Osteocyte (in vitro differentiated cells): ENCODE measurements at places on chromosomes 6 and 20. TPM values are rescaled to one million over a fixed set of nuclear protein-coding genes. Genes with fewer than 3 reads are reported as not detected.

GRCh38 chr6:139051396-139052060, 23.0 kb downstream of the ABRACL start:
- peaks cover 7% of the 10 kb centered on the region for H3K27me3 ChIP-seq
- H3K36me3 ChIP-seq: no peaks in the 10 kb centered on the region
- no peak for DNase-seq
- H3K27ac ChIP-seq: no peak overlapping the region

DNA sequence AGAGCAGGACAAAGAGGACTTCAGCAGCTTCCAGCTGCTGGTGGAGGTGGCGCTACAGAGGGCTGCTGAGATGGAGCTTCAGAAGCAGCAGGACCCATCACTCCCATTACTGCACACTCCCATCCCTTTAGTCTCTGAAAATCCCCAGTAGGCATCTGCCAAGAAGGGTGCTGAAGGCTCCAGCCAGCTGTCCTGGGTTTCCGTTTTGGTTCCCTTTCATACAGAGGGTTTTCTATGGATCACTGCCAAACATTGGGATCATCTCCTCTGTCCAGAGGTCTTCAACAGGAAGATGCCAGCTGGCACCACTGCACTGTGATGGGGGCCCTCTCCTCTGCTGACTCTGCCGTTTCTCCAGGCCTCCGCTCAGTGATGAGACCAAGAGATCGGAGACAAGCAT, 14.3 kb upstream of the RAB5IF start:
- no peaks in the 10 kb centered on the region for H3K27me3 ChIP-seq
- peaks cover 12% of the 10 kb centered on the region for H3K4me1 ChIP-seq
- no peak for DNase-seq
- no peak overlapping the region for H3K4me3 ChIP-seq

DNA sequence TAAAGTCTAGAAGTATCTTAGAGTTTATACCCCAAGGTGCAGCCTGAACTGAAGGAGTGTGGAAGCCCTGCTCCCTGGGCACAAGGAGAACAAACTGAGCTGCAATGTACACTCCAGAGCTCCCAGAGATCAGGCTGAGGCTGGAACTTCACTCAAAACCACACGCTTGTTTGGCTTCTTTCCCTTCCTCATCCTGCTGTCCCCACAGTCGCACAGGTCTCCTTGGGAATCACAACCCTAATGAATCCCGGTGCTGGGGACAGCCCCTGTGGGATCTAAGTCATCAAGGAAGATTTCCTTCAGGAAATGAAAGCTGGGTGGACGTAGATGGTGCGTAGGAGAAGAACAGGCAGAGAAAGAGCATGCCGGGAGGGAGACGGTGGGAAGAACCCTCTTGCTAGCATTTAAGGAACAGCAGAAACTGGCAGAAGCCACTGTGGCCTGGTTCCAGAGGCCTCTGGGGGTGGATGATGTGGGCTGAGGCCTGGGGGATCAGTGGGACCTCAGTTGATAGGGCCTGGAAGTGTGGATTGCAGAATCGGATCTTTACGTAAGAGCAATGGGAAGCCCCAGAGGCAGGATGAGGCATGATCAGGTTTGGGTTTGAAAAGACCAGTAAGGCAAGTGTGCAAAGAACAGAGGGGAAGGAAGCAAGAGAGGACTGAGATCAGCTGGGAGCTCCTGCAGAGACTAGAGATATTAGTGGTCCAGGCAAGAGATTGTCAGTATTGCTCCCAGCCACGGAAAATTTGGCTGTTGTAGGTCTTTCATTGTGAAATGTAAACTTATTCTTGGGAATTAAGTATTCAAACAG, 21.4 kb downstream of the CYP24A1 start:
- H3K4me3 ChIP-seq: no peak overlapping the region

DNA sequence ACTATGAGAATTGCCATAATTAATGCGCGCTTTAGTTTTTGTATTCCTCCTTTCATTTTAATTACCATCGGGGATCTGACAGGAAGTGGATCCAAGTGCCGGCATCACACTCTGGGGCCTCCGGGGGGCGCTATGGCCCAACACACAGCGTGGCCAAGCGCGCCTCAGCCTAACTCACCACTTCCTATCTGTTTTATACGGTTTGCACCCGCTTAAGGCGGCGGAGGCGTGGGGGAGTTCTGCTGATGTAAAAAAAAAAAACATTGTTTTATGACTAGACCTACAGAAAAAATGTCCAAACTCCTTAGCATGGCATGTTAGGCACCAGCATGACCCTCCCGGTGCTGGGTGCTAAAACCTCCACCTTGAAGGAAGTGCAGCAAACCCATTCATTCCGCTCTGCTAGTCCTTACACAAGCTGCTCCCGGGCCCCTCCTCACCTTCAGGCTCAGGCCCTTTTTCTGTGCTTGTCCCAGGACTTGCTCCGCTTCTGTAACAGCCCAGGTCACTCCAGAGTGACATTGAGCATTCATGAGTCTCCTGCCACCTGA, 4.5 kb upstream of the EBF4 start:
- H3K4me3 ChIP-seq: no peak overlapping the region
- H3K27me3 ChIP-seq: peaks cover 64% of the 10 kb centered on the region
- peaks cover 12% of the 10 kb centered on the region for H3K4me1 ChIP-seq
- DNase-seq: no peak
- H3K27ac ChIP-seq: no peak overlapping the region

DNA sequence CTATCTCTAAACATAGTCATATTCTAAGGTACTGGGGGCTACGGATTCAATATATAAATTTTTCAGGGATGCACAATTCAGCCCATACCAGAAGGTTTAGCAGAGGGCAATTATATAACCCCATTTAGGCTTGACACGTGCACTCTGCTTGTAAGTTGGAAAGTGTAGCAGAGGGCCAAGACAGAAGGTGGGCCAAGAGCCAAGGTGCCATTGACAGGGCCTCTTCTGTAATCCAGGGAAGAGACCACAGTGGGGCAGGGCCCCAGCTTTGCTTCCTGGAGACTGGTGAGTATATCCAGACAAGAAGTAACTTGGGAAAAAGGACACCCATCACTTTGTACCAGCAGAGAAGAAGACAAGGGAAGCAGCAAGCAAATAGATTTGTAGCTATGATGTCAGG, 672.4 kb upstream of the MARCKS start:
- H3K36me3 ChIP-seq: no peaks in the 10 kb centered on the region
- peak overlapping the region; percentile 93 for H3K27ac ChIP-seq
- H3K4me3 ChIP-seq: no peak overlapping the region
- no peaks in the 10 kb centered on the region for H3K27me3 ChIP-seq
- H3K4me1 ChIP-seq: peaks cover 58% of the 10 kb centered on the region
- no peak for DNase-seq

DNA sequence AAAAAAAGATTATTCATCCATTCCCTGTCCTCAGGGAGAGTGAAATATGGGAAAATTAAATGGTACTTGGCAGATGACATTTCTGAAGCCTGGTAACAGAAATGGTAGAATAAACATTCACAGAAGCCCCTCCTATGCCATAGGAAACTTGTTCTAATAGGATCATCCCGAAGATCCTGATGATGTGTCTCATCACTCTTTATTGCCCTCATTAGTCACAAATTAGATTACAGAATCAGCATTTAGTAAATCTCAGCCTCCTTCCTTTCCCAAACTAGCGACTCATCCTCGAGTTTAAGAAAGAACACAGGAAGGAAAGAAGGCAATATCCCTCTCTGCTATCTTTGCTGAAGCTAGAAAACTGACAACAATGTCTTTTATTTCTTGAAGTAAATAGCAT, 154.4 kb downstream of the TMEM200A start:
- H3K4me3 ChIP-seq: no peak overlapping the region
- H3K36me3 ChIP-seq: no peaks in the 10 kb centered on the region
- no peak overlapping the region for H3K27ac ChIP-seq
- DNase-seq: no peak

- H3K4me1 ChIP-seq: no peaks in the 10 kb centered on the region
- H3K27ac ChIP-seq: no peak overlapping the region
- no peak for DNase-seq
- H3K36me3 ChIP-seq: no peaks in the 10 kb centered on the region
- H3K27me3 ChIP-seq: peaks cover 57% of the 10 kb centered on the region
- no peak overlapping the region for H3K4me3 ChIP-seq
Measured at GRCh38 chr6:137320271-137320670, 101.1 kb upstream of the IFNGR1 start.

- no peak for DNase-seq
- H3K36me3 ChIP-seq: no peaks in the 10 kb centered on the region
- H3K27ac ChIP-seq: no peak overlapping the region
Measured at GRCh38 chr6:170461556-170462365, 91.3 kb downstream of the PSMB1 start.

GRCh38 chr6:160431791-160432404, 83.7 kb downstream of the SLC22A3 start:
- H3K27ac ChIP-seq: no peak overlapping the region
- H3K4me3 ChIP-seq: no peak overlapping the region
- DNase-seq: no peak

- peak overlapping the region; percentile 44 for H3K27ac ChIP-seq
- peaks cover 15% of the 10 kb centered on the region for H3K36me3 ChIP-seq
- no peak overlapping the region for H3K4me3 ChIP-seq
- no peak for DNase-seq
- H3K4me1 ChIP-seq: peaks cover 32% of the 10 kb centered on the region
- H3K27me3 ChIP-seq: no peaks in the 10 kb centered on the region
Measured at GRCh38 chr20:35368666-35369423, 42.9 kb downstream of the UQCC1 start.

GRCh38 chr6:131061041-131061750, 1.8 kb downstream of the EPB41L2 start:
- H3K27me3 ChIP-seq: no peaks in the 10 kb centered on the region
- peak overlapping the region; percentile 88 for H3K27ac ChIP-seq
- peaks cover 46% of the 10 kb centered on the region for H3K4me1 ChIP-seq

DNA sequence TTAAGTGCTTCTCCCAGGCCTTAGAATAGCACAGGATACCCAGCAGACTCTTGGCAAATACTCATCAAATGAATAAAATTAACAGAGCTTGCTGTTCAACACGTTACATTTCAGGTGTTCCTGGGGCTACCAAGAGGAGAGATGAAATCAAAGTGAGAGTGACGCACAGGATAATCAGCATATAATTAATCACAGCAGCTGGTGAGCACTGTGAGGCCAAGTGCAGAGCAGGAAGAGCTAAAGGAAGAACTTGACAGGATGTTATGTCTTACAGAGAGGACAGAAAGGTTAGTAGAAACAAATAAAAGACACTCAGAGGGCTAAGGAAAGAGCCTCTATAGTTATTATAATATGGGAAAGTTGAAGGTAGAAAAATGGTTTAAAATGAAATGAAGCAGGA, 8.8 kb downstream of the PPIL1 start:
- H3K4me1 ChIP-seq: no peaks in the 10 kb centered on the region
- no peak overlapping the region for H3K27ac ChIP-seq
- no peak overlapping the region for H3K4me3 ChIP-seq

DNA sequence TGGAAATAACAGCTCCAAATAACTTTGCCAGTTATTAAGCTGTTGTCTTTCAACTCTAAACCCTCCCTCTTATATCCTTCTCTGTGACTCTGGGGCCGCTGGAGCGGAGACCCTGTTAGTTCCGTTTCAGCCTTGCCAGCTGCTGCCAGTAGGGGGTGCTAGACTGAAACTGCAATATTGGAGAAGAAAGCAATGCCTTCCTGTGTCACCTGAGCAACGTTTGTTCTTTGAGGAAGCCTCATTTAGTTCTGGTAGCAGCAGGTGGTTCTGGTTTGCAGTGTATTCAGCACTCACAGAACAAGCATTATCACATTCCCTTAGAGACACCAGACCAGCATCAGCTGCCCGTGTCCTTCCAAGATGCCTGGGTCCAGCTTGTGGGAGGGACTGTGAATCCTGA, 22.9 kb upstream of the JAG1 start:
- H3K27me3 ChIP-seq: no peaks in the 10 kb centered on the region
- peaks cover 3% of the 10 kb centered on the region for H3K4me1 ChIP-seq
- H3K4me3 ChIP-seq: no peak overlapping the region
- H3K27ac ChIP-seq: no peak overlapping the region
- H3K36me3 ChIP-seq: no peaks in the 10 kb centered on the region

GRCh38 chr20:35007891-35008290, 52.2 kb downstream of the MYH7B start:
- no peaks in the 10 kb centered on the region for H3K27me3 ChIP-seq
- peaks cover 58% of the 10 kb centered on the region for H3K36me3 ChIP-seq
- no peak overlapping the region for H3K4me3 ChIP-seq
- DNase-seq: no peak

- no peaks in the 10 kb centered on the region for H3K36me3 ChIP-seq
- no peak overlapping the region for H3K27ac ChIP-seq
- no peak overlapping the region for H3K4me3 ChIP-seq
- H3K4me1 ChIP-seq: no peaks in the 10 kb centered on the region
Measured at GRCh38 chr20:48544402-48545339, 283.1 kb downstream of the PREX1 start.

DNA sequence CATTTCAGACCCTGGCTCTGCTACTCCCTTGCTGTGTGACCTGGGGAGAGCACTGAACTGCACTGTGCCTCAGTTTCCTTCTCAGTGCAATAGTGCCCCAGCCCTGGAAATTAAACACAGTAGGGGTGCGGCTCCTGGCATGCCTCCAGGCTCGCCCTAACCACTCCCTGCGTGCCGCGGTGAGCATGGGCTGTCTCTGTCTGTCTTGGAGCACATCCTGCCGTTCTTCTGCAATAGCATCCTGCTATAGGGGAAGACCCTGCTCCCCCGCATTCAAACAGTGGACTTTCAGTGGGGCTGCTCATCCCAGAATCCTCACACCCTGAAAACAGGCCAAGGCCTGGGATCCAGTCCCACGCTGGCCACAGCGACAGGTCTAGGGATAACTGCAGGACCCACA, 129.5 kb downstream of the FOXC1 start:
- H3K27me3 ChIP-seq: no peaks in the 10 kb centered on the region
- peaks cover 1% of the 10 kb centered on the region for H3K36me3 ChIP-seq
- no peak overlapping the region for H3K4me3 ChIP-seq
- DNase-seq: no peak
- peaks cover 2% of the 10 kb centered on the region for H3K4me1 ChIP-seq

- no peaks in the 10 kb centered on the region for H3K4me1 ChIP-seq
- no peaks in the 10 kb centered on the region for H3K36me3 ChIP-seq
- H3K4me3 ChIP-seq: no peak overlapping the region
- no peaks in the 10 kb centered on the region for H3K27me3 ChIP-seq
Measured at GRCh38 chr6:9612489-9612888, 802.4 kb downstream of the TFAP2A start.

DNA sequence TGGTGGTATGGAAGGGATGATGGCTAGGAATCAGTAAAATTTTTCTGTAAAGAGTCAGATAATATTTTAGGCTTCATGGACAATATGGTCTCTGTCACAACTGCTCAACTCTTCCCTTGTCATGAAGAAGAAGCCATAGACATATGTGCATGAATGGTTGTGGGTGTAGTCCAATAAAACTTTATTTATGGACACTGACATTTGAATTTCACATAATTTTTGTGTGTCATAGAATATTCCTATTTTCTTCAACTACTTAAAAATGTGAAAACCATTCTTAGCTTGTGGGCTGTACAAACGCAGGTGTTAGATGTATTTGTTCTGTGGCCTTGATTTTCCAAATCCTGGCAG, 59.9 kb downstream of the SYNDIG1 start:
- H3K27me3 ChIP-seq: no peaks in the 10 kb centered on the region
- DNase-seq: no peak
- no peaks in the 10 kb centered on the region for H3K36me3 ChIP-seq
- no peak overlapping the region for H3K4me3 ChIP-seq
- no peaks in the 10 kb centered on the region for H3K4me1 ChIP-seq
- no peak overlapping the region for H3K27ac ChIP-seq

- H3K36me3 ChIP-seq: no peaks in the 10 kb centered on the region
- no peak for DNase-seq
- H3K4me1 ChIP-seq: peaks cover 9% of the 10 kb centered on the region
- H3K27me3 ChIP-seq: no peaks in the 10 kb centered on the region
- no peak overlapping the region for H3K27ac ChIP-seq
Measured at GRCh38 chr20:23227976-23228375, 122.6 kb upstream of the NXT1 start.

The AHI1 gene
- 24.5 and 33.5 TPM in 2 replicates for total RNA-seq

The ADGRF5 gene
- total RNA-seq: not detected in 2 replicates

The TBC1D22B gene
- 13.5 and 13.8 TPM in 2 replicates for total RNA-seq

The HSPA12B gene
- not detected in 2 replicates for total RNA-seq

The TOX2 gene
- total RNA-seq: not detected in 2 replicates

The CLDN20 gene
- not detected in 2 replicates for total RNA-seq

The AGER gene
- 3.8 and 4.1 TPM in 2 replicates for total RNA-seq
